ENCODE measurements at places on chromosomes 13 and 19.

DNA sequence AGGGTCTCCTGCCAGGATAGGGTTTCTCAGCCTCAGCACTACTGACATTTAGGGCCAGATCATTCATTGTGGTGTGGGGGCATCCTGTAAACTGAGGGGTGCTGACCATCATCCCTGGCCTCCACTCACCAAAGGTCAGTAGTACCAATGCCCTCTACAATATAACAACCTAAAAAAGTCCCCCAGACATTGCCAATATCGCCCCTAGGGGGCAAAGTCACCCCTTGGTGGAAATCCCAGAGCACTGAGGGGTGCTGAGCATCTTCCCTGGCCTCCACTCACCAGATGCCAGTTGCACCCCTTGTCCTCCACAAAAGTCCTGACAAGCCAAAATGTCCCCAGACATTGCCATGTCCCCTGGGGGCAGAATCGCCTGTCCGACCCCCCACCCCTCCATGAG, 21.6 kb downstream of the CPAMD8 start:
- DNase-seq: no peak

DNA sequence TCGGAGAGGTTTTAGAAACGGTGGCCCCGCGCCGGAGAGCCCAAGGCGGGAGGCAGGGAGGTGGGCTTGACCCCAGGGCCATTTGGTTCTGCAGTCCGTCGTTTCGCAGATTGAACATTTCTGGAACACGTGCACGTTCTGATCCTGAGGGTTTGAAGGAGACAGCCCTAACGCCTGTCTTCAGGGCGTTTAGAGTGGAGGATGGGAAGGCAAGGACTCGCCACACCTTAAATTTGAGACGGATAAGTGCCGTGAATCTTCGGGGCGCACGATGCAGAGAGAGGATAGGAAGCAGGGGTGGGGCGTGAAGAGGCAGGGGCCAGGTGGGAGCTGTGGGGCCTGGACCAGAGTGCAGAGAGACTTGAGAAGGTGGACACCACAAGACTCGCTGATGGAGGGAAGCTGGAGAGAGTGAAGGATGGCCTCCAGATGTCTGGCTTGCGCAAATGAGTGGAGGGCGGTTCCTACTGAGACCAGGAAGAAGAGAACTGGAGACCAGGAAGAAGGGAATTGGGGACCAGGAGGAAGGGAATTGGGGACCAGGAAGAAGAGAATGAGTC, 804 bp upstream of the MIER2 start:
- no peak for DNase-seq

DNA sequence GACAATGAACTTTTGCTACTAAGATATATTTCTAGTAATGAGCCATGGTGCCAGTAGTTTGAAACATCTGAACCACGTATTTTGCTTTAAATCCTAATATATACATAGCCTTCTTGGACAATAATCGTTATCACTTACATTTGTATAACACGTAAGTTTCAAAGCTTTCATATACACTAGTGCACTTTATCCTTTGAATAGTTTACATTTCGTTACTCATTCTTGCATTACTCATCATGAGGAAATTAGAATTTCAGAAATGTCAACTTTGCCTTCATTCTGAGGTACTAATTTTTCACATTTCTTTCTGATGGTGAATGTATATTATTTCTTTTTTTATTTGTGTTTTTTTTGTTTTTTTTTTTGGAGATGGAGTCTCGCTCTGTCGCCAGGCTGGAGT, 5.8 kb downstream of the KBTBD7 start:
- DNase-seq: no peak

- DNase-seq: no peak
These were observed 396.1 kb downstream of the EFNB2 start for GRCh38 chr13:106139377-106139776.

DNA sequence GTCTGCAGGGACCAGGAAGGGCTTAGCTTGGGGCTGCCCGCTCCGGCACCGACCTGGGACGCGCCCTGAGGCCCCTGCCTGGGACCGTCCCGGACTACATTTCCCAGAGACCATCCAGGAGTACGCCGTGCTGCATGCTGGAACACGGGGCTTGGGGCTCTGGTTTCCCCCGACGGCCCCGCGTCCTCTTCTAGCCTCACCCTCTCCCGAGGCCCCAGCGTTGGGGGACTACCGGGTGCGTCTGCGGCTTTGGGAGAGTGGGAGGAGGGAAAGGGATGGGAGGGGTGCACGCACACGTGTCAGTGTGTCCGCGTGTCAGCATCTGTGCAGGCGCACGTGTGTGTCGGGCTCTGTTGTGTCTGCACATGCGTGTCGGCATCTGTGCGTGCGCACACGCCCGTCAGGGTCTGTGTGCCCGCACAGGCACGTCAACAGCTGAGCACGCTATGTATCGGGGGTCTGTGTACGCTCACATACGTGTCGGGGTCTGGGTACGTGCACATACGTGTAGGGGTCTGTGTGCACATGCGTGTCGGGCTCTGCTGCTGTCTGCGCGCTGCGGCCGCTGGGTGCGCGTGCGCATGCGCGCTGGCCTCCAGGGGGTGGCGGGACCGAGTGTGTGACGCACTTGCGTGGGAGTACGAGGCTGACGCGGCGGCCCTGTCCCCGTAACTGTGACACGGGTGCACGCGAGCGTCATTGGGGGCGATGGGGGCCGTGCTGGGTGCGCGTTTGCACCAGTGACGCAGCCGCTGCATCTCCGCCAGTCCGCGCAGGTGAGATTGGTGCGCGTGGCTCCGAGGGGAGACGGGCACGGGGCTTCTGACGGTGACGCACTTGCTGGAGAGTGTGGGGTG, at the start of gene ZNF331:
Gene ZNF331, plus strand, starts transcription at position 625 of the 857 bp plus-strand sequence. CDS start 31,232 bp downstream, outside the sequence.
- peak; percentile 80 for DNase-seq

GRCh38 chr13:110819203-110820014, 95.5 kb downstream of the ANKRD10 start:
- DNase-seq: peak; percentile 87

DNA sequence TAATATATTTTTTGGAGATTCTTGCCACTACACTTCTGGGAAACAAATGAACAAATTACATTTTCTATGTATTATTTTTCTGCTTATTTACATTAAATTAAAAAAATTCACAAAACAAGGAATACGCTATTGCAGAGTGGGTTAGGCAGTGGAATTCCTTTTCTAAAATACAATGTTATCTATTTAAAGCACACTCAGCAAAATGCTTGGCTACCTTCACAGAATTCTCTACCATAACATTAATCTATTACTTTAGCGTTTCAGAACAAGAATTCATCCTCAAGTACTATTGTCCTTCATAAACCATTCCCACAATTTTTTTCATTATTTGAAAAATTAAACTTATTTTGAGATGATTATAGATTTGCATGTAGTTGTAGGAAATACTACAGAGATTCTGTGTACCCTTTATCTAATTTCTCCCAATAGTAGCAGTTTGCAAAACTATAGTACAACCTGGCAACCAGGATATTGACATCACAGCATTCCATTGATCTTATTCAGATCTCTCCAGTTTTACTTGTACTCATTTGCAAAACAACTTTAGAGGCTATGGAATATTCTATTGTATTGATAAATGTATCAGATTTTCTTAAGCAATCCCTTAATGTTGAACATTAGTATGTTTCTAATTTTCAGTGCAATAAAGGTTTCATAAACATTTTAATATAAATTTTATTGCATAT, 120.9 kb downstream of the DLEU7 start:
- DNase-seq: no peak

GRCh38 chr19:7074705-7075282, 5.3 kb downstream of the ZNF557 start:
- peak; percentile 38 for DNase-seq

DNA sequence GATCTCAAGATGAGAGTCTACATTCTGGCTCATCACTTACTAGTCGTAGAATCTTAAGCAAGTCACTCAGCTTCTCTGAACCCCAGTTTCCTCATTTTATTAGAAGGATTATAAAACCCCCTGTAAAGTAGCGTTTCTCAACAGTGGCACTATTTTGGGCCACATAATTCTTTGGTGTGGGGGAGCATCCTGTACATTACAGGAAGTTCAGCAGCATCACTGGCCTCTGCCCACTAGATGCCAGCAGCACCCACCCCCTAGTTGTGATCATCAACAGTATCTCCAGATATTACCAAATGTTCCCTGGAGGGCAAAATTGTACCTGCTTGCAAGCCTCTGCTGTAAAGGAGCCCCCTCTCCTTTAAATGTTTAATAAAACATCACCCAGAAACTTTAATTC, 22.6 kb downstream of the STARD13 start:
- no peak for DNase-seq

DNA sequence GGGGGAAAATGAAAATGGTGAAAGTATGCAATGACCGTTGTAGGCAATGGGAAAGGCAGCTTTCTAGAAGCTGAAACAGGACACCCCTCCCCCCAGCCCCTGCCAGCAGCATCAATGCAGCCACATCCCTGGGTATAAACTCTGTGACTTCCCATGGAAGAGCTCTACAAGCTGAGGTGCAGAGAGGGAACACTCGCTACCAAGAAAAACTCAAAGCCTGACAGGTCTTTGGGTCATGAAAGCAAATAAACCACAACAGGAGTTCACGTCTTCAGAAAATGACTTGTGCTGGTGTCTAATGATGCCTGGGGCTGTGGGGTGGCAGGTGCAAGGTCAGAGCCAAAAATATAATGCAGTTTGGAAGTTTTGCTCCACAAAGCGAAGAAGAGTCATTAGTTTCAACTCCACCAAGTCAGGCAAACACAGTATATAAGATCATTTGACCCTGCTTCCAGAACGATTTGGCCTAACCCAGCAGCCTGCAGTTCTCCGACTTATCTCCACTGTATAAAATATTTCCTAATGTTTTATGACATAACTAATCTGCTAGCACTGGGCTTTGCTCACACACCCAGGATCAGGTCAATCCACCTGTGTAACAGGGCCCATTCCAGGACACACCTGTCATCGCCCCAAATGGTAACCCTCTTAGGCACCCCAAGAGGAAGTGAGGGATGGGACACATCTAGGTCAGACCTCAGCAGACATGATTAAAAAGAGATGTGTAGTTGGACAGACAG, 102.1 kb downstream of the IRS2 start:
- no peak for DNase-seq

DNA sequence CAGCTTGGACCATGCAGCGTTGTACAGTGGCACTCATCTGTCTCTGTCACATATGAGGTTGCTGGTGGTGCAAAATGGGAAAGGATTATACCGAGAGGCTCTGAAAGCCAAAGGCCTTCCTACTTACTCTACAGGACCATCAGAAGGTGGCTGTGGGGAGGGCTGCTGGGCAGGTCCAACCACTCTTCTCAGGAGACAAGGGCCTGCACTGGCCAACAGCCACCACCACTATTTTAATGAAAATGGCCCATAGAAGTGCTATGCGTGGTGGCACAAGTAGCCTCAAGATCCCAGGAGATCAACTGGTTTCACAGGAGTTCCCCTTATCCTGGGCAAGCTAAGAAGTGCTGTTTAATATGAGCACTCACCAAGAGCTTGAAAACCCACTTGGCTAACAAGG, 52.3 kb downstream of the MRPL57 start:
- no peak for DNase-seq

DNA sequence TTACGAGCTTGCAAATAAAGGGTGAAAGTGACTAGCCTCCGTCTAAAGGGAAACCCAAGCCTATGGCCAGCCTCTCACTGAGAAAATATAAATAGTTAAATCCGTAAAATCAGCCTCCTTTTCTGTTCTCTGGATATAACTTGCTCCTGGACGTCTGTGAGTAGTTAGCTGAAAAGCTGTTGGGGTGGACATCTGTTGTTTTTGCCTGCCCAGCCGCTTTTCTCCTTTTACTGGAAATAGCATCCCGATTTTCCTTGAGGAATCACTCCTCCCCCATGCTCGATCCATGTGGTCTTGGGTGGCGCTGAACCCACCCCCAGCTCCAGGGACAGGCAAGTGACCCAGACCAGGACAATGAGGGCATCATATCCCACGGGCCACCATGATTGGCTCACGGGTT, 291.5 kb upstream of the ZNF507 start:
- DNase-seq: no peak

- no peak for DNase-seq
These were observed 8.8 kb downstream of the CC2D1A start for GRCh38 chr19:13914777-13915176.
